ENCODE measurements at places on chromosomes 12 and 14. TPM values are rescaled to one million over a fixed set of nuclear protein-coding genes. Genes with fewer than 3 reads are reported as not detected.

DNA sequence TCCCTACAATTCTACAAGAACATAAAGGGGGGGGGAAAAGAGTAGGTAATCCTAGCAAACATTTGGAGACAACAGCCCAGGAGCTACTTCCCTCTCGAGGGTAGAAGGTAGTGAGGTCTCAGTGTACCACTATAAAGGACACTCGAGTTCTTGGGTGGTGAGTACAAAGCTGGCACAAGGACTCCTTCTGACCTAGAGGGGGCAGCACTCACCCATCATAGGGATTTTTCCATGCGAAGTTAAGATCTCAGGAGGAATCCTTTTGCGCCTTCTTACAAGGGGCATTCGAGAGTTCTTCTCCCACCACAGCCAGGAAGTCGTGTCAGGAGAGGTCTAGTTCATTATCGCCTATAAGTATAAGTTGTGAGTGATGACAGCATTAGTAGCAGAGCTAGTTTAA, 200.2 kb upstream of the RBM19 start:
- no peaks in the 10 kb centered on the region for H3K36me3 ChIP-seq
- H3K27ac ChIP-seq = no peak overlapping the region
- DNase-seq = no peak
- H3K4me3 ChIP-seq = no peak overlapping the region
- no peaks in the 10 kb centered on the region for H3K4me1 ChIP-seq
- H3K27me3 ChIP-seq = no peaks in the 10 kb centered on the region

GRCh38 chr12:95215949-95216348, 1.3 kb downstream of the FGD6 start:
- no peaks in the 10 kb centered on the region for H3K36me3 ChIP-seq
- H3K4me3 ChIP-seq = peak overlapping the region; percentile 73
- no peak for DNase-seq
- H3K27me3 ChIP-seq = no peaks in the 10 kb centered on the region

- H3K4me1 ChIP-seq = no peaks in the 10 kb centered on the region
- no peak for DNase-seq
- no peaks in the 10 kb centered on the region for H3K27me3 ChIP-seq
- H3K27ac ChIP-seq = no peak overlapping the region
These were observed 319.4 kb downstream of the CACNA1C start for GRCh38 chr12:2372178-2372577.

DNA sequence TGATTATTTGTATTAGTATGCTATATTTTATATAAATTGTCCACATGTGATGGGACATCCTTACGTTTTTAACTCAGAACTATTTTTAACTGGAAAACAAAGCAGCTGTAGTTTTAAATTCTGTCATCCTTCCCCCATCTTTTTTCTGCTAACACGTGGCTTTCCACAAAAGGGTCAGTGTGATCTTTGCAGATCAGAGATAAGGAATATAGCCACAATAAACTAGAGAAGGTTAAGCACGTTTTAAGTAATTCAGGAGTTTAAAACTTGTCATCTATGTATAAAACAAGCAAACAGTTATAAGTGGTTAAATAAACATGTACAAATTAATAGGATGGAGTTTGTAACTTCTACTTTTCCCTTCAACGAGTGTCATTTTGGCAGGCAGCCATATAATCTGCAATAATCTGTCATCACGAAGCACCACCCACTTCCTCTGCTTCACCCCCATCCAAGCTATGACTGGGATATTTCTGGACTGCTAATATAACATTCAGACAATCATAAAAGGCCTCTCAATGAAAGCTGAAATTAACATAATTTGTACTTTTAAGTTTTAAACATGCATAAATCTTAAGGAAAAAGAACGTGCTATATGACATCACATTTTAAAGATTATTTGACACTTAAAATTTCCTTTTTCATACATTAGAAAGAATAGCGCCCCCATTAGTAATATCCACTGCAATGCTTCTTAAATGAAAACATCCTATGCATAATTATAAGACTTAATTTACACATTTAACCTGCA, 15.3 kb downstream of the TAOK3 start:
- H3K27me3 ChIP-seq = no peaks in the 10 kb centered on the region
- no peaks in the 10 kb centered on the region for H3K36me3 ChIP-seq
- no peak overlapping the region for H3K4me3 ChIP-seq
- peak overlapping the region; percentile 71 for H3K27ac ChIP-seq
- DNase-seq = peak; percentile 56

DNA sequence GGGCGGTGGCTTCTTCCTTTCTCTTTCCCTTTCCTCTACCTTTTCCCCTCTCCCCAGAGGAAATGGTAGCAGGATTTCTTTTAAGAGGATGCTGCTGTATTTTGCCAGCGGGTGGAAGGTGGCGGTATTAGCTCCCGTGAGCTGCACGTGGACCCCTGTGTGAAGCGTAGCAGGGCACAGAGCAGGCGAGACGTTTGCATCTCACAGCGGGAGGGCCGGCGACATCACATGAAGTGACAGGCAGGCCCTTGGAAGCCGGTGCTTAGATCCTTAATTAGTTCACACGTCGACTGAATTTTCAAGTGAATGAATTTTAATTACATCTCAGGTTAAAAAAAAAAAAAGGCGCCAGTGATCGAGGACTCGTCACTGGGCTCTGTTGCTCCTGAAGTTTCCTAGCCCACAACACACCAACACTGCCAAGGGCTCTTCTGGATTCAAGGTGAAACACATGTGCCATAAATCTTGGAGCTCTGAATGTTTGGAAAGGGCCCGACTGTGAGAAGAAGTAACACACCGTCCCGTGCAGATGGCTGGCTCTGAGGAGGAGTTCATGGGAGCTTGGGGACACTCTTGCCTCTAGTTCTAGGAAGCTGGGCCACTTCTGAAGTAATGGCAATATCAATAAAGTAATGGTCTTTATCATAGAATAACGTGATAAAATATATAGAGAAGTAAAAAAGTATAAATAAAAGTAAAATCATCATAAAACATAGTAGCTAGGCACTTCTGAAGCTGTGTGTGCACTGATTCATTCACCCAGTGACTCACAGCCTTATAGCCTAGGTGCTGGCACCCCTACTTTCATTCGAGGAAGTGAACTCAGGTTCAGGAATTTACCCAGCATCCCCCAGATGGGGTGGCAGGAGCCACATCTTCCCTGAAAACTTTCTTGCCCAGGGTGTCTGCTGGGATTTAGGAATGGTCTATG, 75.3 kb downstream of the AACS start:
- no peak for DNase-seq
- no peak overlapping the region for H3K27ac ChIP-seq
- H3K4me3 ChIP-seq = no peak overlapping the region
- no peaks in the 10 kb centered on the region for H3K27me3 ChIP-seq
- peaks cover 9% of the 10 kb centered on the region for H3K36me3 ChIP-seq

DNA sequence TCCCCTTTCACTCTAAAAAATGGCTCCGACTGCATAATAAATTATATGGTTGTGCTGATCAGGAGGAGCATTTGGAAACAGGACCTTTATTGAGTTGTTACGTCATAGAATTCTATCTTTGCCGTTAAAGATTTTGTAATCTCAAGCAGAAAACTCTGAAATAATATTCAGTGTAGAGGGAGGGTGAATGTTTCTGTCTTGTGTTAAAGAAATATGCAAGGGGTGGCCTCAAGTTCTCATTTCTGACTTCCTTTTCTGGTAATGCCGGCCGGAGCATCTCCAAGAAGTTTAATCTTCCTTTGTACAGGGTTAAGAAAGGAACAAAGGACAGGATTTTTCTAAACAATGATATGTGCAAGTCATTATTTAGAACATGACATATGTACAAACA, 165.1 kb downstream of the SLC38A4 start:
- no peaks in the 10 kb centered on the region for H3K36me3 ChIP-seq
- H3K4me3 ChIP-seq = no peak overlapping the region
- H3K27ac ChIP-seq = peak overlapping the region; percentile 36
- no peak for DNase-seq
- no peaks in the 10 kb centered on the region for H3K27me3 ChIP-seq
- H3K4me1 ChIP-seq = peaks cover 23% of the 10 kb centered on the region

DNA sequence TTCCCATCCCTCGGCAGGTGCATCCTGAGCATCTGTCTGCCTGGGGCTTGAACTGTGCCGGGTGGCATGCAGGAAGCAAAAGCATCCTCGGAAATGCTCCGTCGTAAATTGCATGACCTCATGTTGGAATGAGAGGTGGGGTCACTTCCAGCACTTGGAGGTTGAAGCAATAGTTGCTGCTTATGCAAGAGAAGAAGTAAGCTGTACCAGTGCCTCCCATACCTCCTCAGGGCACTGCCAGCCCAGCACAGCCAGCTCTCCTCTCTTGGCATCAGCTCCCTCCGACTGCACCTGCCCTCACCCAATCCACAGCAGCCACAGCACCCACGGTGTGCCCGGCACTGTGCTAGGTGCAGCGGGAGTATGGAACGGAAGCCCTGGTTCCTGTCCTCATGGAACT, 11.5 kb downstream of the TEAD4 start:
- no peaks in the 10 kb centered on the region for H3K27me3 ChIP-seq
- no peak overlapping the region for H3K27ac ChIP-seq
- no peak for DNase-seq
- no peaks in the 10 kb centered on the region for H3K36me3 ChIP-seq
- H3K4me3 ChIP-seq = no peak overlapping the region

DNA sequence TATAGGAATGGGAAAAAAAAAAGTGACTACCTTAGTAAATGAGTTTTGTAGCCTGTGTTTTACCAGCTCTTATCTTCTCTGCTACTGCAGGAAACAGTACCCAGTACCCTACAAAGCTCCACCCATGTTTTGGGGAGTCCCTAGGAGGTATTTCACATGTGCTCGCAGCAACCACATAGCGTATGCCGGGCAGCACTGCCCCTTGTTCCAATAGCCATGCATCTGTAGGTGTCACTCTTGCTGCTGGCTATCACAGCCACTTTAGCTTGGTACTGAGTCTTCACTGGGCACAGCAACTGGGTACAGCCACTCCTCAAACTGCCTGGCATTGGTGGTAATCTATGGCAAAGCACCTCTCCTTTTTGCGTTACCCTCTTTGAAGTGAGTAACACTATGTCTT, 2.0 kb upstream of the MDM1 start:
- no peak overlapping the region for H3K27ac ChIP-seq
- H3K4me3 ChIP-seq = no peak overlapping the region
- H3K4me1 ChIP-seq = peaks cover 11% of the 10 kb centered on the region

DNA sequence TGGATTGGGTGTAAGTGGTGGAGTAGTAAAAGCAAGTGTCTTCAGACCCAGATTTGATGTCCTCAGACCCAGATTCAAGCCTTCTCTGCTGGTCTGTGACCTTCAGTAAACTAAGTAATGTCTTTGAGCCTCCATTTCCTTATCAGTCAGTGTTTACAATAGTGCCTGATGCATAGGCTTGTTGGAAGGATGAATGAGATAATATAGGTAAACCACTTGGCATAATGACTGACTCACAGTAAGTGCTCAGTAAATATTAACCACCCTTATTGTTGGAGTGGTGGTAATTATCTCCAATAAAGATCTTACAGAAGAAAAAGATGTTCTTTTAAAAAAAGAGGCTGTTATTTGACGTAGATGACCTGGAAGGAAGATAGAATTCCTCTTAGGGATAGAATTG, 86.2 kb downstream of the IGF1 start:
- H3K4me3 ChIP-seq = no peak overlapping the region
- no peak for DNase-seq
- no peak overlapping the region for H3K27ac ChIP-seq

DNA sequence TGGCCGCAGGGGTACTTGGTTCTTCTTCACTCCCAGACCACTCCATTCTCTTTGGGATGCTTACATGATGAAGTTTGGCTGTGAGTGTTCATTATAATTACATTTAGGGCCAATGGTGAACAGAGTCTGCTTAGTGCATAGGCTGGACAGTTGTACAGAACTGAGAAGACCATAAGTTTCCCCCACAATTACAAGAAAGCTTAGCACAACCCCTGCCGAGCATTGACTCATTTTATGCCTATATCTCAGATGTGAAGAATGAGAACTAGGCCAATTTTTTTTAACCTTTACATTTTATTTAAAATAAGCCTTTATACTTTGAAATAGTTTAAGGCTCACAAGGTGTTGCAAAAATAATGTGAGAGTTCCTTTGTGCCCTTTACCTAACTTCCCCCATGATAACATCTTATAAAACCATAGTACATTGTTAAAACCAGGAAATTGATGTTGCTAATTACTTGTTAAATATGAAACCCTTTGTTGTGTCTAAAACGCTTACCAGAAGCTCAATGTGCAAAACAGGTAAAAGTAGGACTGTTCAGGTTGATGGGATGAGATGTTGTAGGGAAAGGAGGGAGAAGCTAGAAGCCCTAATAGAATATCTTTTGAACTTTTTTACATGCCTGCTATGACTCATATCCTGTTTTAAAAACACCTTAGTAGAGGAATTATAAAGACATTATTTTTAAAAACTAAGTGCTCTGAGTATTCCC, 47.2 kb downstream of the ALDH1L2 start:
- H3K27me3 ChIP-seq = no peaks in the 10 kb centered on the region
- no peaks in the 10 kb centered on the region for H3K4me1 ChIP-seq
- no peaks in the 10 kb centered on the region for H3K36me3 ChIP-seq
- no peak overlapping the region for H3K27ac ChIP-seq
- no peak for DNase-seq

GRCh38 chr14:40410708-40411107, 978.5 kb upstream of the FBXO33 start:
- no peaks in the 10 kb centered on the region for H3K27me3 ChIP-seq
- no peaks in the 10 kb centered on the region for H3K4me1 ChIP-seq
- DNase-seq = no peak

DNA sequence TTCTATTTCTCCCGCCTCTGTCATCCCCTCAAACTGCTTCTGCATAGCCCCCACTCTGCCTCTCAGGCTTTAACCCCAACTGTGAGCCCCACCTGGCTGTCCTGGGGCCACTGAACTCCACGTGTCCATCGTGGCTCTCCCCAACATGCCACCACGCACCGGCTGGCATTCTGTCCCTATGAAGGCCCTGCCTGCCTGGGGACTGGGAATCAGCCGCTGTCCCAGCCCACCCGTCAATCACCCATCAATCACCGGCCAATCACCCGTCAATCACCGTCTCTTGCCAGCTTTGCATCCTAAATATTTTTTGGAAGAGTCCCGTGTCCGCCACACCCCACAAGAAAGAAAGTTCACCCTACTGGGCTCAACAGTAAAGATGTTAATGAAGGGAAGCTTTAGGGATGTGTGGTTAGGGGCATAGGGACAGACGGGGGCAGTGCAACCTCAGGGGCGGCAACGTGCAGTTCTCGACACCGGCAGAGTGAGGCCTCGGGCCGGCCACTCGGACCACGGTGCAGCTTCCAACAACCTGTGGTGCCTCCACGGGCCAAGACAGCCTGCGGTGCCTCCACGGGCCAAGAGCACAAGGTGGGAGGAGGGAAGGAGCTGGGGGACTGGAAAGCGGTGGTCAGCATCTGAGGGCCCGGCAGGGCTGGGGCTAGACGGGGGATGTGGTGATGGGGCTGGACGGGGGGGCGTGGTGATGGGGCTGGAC, 85.6 kb downstream of the GALNT9 start:
- no peaks in the 10 kb centered on the region for H3K27me3 ChIP-seq
- DNase-seq = no peak
- H3K36me3 ChIP-seq = no peaks in the 10 kb centered on the region
- no peaks in the 10 kb centered on the region for H3K4me1 ChIP-seq
- no peak overlapping the region for H3K27ac ChIP-seq
- H3K4me3 ChIP-seq = no peak overlapping the region

GRCh38 chr14:65566820-65567522, 154.4 kb downstream of the FUT8 start:
- H3K27me3 ChIP-seq = no peaks in the 10 kb centered on the region
- H3K27ac ChIP-seq = no peak overlapping the region
- H3K4me1 ChIP-seq = no peaks in the 10 kb centered on the region
- no peak for DNase-seq
- H3K4me3 ChIP-seq = no peak overlapping the region

CLEC4C gene
- total RNA-seq = not detected

ATL1 gene
- 3.1 TPM for total RNA-seq

DAO gene
- total RNA-seq = not detected

ACSS3 gene
- 26.2 TPM for total RNA-seq

VIPAS39 gene
- total RNA-seq = 15.8 TPM

FLVCR2 gene
- total RNA-seq = 39.8 TPM

SYNDIG1L gene
- total RNA-seq = 3.1 TPM

KRT2 gene
- not detected for total RNA-seq

All from upper lobe of left lung (tissue), 6 donors.